Stimulated activated CD8-positive, alpha-beta memory T cell treated with anti-CD3 and anti-CD28 coated beads, Interleukin-7, amount 100 ng/mL, for 48 hours (primary cell): ENCODE measurements at places on chromosomes 7 and 10.

DNA sequence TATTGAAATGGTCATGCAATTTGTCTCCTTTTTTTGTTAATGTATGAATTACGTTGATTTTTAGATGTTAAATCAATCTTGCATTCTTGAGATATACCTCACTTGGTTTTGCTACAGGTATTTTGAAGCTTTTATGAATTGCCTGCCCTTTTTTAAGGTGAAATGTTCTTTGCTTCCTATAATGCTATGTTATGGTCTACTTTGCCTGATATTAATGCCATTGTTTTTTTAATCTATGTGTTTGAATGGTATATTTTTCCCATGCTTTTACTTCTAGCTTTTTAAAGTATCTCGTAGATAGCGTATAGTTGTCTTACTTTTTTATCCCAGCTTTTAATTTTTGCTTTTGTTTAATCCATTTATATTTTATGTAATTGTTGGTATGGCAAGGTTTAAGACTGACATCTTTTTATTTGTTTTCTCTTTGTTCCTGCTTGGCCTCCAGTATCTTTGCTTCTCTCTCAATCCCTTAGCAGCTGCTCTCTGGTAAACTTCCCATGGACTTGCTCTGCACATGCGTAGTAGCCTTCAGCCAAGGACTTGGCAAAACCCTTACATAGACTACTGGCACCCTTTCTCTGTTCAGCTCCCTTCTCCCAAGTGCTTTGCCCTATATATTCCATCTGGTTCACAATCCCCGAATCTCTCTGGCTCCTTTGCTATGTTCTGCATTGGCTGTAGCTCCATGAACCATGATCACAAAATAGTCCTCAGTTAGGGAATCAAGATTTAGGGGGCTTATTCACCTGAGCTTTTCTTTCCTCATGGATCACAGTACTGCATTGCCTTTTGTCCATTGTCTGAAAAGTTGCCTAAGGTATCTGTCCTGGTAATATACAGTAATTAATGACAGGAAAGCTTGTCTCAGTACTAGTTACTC is 8.4 kb downstream of the TRIM24 start:
- no peak for DNase-seq

DNA sequence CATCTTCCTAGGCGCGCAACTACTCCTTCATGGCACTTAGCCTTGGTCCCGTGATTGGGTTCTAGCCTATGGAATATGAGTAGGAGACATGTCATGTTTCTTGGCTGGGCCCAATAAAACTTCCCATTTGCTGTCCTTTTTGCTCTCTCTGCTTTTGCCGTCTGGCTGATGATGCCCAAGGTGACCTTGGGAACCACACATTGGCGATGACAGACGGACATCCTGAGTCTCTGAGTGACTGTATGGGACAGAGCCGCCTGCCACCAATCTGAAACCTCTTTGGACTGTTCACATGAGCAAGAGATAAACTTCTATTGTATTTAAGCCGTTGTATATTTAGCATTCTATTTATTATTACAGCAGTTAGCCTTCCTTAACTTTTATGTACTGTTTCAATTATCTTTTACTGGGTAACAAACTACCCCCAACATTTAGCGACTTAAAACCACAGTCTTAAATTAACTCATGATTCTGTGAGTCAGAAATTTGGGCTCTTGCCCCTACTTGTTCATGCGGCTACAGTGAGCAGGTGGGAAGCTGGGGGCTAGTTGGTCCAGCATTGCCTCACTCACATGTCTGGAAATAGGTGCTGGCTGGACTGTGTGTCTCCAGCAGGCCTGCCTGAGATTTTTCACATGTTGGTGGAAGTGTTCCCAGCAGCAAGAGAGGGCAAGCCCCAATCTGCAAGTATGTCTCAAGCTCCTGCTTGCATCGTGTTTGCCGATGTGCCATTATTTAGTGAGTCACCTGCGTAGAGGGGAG is 71.7 kb downstream of the NOD1 start:
- no peak for DNase-seq

GRCh38 chr7:83105063-83105462 is 57.6 kb downstream of the PCLO start:
- no peak for DNase-seq

DNA sequence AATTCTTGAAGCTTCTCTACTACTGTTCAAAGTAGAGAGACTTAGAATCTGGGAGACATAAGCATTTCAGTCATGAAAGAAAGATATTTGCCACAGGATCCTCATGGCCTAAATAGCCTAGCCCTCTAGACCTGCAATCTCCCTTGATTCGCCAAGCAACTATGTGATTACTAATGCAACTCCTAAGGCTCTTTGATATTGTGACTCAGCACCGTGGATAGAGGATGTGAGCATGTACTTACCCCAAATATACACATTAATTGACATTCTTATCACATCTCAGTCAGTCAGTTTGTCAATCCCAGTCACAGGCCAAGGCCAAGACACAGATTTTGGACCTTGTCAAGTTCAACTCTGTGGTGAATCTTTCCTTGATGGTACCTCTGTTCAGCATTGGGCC is 42.6 kb downstream of the GPR37 start:
- DNase-seq, result no peak

DNA sequence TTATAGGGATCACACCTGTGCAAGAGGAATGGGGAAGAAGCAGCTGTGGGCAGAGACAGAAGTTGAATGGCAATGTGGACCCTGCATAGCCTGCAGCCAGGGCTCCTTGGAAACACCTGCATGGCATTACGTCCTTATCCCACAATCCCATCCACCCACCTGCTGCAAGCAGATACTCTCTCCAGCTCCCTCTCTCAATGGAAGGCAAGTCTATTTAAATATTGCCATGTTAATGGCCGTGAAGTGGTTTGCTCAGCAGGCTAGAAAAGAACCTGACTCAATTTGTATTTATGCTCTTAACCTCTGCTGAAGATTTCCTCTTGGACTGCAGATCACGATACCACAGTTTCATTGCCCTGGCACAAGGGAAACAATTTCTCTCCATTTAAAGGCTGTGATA is 417.0 kb downstream of the TYW1 start:
- no peak for DNase-seq

- no peak for DNase-seq
These were observed 96.8 kb upstream of the DGKB start for GRCh38 chr7:14999331-14999730.

DNA sequence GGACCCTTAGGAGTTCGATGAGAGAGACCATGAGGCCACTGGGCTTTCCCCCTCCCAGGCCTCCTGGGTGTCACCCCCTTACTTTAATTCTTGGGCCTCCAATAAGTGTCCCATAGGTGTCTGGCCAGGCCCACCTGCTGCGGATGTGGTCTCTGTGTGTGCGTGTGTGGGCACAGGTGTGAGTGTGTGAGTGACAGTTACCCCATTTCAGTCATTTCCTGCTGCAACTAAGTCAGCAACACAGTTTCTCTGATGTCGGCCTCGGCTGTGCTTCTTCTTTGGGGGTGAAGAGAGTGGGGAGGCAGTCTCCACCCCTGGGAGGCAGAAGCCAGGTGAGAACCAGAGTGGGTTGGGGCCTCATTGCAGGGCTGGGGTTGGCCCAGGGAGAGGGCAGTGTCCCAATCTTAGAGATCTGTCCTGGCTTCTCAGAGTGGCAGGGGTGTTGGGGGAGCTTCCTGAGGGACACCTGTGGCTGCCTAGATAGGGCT is 1.5 kb downstream of the PVRIG start:
- peak; percentile 81 for DNase-seq

DNA sequence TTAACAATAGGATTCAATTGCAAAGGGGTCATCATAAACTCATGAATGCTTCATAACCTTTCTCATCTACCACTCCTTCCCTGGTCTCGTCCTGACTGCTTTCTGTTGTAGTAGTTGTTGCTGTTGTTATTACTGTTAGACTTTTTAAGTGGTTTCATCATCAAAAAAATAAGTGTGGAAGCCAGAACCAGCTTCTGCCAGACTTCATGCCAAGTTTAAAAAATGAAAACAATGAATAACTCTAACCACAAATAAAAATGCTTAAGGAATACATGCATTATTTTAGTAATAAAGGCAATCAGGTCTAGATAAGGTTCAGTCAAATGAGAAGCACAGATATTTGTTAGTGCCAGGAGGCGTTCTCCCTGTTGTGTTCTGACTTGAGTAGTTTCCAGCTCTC is 85.4 kb downstream of the PCLO start:
- DNase-seq, result no peak

DNA sequence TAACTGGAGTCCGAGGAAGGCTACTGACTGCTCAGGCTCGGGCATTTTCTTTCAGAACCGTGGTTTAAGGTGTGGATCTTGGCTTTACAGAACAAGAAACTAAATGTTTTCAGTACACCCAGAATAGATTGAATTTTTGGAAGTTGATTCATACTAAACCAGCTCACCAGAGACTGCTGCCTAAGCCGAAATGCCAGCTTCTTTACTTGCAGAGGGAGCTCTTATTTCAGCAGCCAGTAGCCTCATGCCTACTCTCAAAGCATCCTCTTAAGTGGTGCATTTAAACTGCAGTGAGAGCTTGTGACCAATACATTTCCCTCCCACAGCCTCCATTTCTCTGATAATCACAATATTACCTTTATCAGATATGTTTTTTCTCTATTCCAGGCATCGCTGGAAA is 615.1 kb downstream of the SUGCT start:
- no peak for DNase-seq

DNA sequence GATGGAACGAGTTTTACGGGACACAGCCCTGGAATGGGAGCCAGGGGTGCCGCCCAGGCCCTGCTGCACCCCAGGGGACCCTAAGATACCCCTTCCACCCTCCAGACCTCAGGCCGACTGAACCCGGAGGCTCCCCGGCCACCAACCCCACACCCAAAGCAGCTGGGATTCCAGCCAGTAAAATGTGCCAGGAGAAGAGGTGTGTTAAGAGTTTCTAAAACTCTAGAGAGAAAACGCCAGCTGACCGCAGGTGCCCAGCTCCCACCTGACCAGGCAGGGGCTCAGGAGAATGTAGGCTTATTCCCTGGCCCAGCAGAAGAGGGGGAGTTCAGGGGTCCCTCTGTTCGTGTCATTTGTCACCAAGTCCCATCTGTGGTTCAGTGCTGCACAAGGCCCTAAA is 17.5 kb downstream of the NUDT1 start:
- DNase-seq, result no peak

DNA sequence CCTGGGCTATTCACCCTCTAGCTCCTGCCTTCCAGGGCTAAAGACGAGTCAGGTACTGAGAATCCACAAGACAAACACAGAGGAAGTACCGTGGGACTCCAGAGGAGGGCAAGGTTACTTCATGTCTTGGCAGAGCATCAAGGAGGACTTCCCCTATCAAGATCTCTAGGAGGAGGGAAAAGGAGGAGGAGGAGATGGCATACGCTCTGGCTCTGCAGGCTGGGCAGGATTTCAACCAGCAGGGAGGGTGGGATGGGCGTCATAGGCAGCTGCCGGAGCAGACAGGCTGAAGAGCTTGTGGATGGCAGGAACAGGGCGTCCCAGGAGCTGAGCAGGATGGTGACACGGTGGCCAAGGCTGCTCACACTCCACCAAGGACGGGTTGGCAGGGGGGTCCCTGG is 21.3 kb downstream of the MDH2 start:
- DNase-seq, result no peak

- no peak for DNase-seq
These were observed 12.0 kb upstream of the EBLN1 start for GRCh38 chr10:22229802-22230157.
